ENCODE measurements at places on chromosomes 4 and X.

DNA sequence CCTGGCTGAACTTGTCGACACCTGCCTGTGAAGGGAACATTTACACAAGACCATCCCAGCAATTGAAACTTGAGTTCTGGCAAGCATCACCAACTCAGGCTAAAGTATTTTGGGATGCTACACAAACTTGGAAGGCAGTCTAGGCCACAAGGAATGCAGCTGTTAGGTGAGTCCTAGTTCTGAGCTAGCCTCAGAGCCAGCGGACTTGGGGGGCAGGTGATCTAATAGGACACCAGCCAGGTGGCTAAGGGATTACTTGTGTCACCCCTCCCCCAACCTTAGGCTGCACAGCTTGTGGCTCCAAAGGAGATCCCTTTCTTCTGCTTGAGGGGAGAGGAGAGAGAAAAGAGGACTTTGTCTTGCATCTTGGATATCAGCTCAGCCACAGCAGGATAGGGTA, 62.3 kb upstream of the DKK2 start:
- DNase-seq = no peak

GRCh38 chrX:37863728-37864127, 16.4 kb upstream of the DYNLT3 start:
- no peak for DNase-seq

DNA sequence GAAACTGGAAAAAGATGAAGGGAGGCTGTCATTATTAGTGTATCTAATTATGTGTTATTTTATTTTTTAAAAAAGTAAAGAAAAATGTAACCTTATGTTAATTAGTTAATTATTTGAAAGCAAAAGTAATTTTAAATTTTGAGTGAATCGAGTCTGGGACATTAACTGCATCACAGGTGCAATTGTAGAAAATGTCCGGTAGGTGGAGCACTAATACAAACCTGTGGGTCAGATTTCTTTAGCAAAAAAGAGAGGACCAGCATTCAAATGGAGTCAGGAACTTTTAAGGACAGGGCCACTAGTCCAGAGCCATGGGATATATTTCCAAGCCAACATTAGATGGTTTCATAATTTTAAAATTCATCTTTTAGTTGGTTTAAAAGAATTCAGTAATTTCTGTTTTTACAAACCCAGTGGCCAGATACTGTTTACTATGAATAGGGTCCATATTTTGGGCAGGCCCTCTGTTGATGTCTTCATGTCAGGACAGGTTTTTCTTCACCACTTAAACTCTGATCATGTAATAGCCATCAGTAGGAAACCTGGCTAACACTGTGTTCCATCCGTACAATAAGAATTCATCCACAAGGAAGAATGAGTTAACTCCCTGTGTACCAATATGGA, 27.2 kb downstream of the BST1 start:
- DNase-seq = peak; percentile 36

DNA sequence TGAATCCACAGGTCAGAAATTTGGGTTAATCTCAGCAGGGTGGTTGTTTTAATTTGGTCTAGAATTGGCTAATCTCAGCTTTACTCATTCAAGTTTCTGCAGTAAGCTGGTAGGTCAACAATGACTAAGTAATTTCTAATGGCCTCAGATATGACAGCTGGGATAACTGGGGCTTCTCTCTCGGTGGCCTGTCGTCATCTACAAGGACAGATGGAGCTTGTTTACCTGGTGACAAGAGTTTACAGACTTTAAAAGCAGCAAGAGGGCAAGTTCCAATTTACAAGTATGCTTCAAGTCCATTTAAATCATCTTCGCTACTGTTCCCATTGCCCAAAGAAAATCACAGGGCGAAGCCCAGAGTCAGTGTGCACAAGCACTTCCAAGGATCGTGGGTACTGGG, 453.9 kb downstream of the PDHA2 start:
- DNase-seq = no peak

DNA sequence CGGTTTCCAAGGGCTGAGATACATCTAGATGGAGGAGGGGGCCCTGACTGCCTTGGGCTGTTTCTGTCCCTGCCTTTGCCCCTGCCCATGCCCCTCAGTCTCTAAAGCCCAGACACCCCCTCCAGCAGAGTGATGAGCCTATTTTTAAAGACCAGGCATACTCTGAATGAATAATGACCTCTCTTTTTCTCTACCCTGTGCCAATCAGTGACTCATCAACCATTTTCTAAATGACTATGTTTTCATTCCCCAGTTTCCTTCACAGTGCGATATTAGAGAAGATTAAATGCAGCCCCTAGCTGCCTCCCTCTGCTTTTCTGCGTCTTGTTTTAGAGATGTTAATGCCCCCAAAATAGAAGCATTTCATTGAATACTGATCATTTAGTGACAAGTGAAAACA, 15.5 kb upstream of the NHS start:
- DNase-seq = no peak

DNA sequence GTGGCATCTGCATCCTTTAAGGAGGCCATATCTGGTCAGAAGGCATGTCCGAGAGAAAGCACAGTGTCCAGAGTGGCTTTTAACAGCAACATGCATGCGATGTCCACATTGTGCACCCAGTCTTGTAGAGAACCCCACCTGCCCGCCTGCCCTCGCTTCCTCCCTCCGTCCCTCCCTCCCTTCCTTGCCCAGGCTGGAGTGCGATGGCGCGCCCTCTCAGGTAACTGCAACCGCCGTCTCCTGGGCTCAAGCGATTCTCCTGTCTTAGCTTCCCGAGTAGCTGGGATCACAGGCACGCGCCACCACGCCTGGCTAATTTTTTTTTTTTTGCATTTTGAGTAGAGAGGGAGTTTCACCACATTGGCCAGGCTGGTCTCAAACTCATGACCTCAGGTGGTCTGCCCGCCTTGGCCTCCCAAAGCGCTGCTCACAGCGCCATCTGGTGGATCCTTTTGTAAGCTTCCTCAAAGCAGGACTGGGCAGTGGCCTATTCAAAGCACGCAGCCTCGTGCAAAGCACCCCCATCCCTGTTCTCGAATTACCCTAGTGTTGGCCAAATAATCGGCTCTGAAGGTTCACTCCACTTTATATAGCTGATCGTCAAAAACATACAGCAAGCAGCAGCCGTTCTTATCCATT, 15.0 kb downstream of the BRCC3 start:
- DNase-seq = no peak

DNA sequence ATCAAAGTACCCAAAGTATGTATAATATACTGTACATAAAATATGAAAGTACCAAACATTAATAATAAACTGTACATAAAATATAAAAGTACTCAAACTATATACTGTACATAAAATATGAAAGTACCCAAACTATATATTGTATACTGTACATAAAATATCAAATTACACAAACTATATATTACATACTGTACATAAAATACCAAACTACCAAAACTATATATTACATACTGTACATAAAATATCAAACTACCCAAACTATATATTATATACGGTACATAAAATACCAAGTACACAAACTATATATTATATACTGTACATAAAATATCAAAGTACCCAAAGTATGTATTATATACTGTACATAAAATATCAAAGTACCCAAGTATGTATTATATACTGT, 723.7 kb downstream of the CWH43 start:
- DNase-seq = no peak

- DNase-seq = no peak
Observed at GRCh38 chrX:138917781-138918180, 206.3 kb upstream of the FGF13 start.

DNA sequence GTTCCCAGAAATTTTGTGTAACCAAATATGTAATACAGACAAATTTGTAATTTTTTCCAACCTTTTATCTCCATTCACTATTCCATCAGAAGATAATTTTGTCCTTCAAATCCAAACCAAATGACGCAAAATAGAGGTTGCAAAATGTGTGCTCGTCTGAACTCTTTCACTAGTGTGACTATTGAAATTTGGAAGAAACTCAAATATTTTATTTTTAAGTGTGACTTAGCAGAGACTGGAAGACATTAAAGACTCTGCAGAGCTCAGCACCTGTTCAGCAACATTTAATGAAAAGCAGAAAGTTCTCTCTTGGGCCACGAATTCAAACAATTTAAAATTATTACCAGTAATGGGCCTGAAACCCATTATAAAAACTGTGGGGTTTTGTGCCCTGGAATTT, 30.0 kb upstream of the APELA start:
- no peak for DNase-seq

DNA sequence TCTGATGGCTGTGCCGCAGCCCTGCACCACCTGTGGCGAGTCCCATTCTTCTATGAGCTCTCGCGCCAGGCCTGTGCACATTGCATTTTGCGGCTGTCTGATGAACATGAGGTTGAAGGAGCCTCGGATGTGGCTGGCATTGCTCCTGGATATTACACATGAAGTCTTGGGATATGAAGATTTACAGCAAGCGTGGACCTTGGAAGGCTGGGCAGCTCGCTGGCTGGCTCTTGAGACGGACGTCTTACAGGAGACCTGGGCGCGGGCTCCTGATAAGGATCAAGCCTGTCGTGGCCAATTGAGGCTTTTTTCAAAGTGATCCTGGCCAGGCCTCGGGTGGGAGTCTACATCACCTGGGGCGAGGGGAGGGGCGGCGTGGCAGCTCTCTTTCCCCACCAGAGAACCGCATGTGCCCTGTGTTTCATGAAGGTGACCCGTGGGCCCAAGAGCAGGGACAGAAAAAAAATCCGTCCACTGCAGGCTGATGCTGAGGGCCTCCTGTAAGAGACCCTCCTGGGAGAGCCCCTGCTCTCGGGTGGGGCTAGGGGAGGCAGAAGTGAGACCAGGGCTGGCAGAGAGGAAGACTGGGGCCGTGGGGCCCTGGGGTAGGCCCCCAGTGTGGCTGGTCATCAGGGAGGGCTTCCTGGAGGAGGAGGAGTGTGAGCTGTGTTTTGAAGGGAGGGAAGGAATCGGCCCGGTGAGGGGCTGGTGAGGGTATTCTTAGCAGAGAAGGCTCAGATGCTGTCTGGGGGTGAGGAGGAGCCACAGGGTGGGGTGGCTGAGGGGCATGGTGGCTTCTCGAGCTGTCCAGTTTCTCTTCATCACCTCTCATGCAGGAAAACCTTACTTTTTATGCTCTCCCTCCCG, 23.6 kb downstream of the CPZ start:
- DNase-seq = no peak

DNA sequence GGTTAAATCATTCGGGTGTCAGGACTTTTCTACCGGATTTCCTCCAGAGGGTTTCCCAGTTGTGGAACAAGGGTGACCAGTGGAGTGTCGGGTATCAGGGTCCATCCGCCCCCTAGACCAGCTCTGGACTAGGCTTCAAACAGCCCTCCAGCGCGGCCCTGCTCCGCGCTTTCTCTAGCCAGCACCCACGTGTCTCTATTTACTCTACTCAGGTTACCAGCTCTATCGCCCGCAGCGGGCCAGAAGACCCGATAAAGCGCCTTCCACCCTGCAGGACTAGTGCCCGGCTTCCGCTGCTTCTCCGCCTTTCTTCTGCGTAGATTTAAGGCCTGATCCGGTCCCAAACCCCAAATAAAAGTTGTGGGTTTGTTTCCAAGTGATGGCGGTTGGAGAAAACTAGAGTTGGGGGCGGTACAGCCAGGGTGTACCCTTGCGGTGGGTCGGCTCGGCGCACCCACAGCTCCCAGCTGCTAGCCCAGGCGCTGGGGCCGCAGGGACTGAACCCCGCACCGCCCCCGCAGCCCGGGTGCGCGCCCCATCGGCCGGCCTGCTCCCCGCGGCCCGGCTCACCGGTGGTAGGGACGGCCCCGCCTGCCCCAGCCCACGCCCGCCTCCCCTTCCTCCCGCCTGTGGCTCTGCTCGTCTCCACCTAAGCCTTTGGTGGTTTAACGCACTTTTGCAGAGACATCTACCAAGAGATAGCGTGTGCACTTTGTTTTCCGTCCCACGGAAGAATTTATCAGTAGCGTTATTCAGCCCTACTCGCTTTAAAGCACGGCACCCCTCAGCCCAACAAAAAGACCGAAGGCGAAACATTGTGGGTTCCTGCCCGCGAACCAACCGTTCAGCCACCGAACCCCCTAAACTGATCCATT, 2.1 kb downstream of the LEF1 start:
- DNase-seq = peak; percentile 69

- DNase-seq = no peak
Observed at GRCh38 chrX:28626515-28626914, 39.3 kb downstream of the IL1RAPL1 start.

GRCh38 chrX:34877436-34877835, 65.2 kb upstream of the FAM47B start:
- DNase-seq = no peak

DNA sequence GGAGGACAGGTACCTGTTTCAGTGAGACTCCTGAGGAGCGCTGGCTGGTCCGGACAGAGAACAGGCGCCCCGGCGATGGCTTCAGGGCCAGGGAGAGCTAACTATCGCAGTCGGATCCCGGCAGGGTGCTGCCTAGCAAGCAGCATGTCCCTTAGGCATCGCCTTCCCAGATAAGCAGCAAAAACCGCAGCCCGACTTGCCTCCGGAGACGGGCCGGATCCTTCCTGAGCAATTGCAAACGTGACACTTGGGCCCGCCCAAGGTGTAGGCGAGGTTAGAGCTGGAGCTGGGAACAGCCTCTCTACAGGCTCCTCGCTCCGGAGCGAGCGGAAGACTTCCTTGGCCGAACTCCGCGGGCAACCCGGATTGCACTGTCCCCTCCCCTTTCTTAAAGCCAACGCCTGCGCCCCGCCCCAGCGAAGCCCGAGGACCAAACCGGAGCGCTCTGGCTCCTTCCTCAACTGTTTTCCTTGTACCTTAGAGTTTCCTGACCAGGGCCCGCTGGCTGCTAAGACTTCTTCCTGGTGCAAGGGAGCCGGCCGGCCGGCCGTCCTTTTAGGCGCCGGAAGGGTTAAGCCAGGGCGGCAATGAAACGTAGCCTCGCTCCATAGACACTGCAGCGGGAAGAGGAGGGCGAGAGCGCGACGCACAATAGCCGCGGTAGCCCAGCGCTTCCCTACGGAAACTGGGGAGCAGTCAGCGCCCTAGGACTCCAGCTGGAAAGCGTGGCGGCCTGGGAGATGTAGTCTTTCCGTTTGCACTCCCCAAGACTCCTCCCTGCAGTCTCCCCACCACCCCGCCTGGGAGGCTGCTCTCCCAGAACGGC, at the start of gene OPHN1:
OPHN1 (minus strand) TSS at position 341 of the 826 bp plus-strand sequence. CDS start 475 bp downstream, outside the sequence.
- peak; percentile 75 for DNase-seq

GRCh38 chr4:4641661-4642495, 100.0 kb upstream of the STX18 start:
- DNase-seq = no peak

DNA sequence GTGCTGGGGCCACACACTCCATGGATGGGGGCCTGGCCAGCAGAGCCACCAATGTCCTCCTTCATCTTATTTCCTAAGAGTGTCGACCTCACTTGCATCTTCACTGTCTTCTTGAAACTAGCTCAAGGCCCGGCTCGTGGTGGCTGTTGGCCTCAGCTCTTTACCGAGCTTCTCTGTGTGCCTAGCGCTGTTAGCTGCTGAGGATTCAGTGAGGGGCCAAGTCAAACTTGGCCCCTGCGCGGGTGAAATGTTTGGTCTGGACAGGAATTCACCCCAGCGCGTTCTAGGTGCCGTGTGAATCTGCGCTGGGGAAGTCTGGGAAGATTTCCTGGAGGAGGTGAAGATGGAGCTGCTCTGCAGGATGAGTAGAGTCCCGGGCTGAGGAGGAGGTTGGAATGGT, 8.5 kb downstream of the SORCS2 start:
- no peak for DNase-seq

GRCh38 chr4:114103908-114104307, 124.5 kb upstream of the ARSJ start:
- DNase-seq = no peak

- DNase-seq = peak; percentile 42
Observed at GRCh38 chrX:129678614-129679195, 23.9 kb upstream of the APLN start.

- DNase-seq = peak; percentile 59
Observed at GRCh38 chr4:85147481-85148076, 181.1 kb upstream of the WDFY3 start.

Data from SW480 (cell line).